NCI-H187 treated with DMSO at 0.1 percent for 48 hours (cell line): ENCODE measurements at places on chromosomes 4 and X.
A peak's percentile ranks its signal among the peaks of the same experiment; 100 is the strongest.

- DNase-seq: no peak
Measured at GRCh38 chr4:173014836-173015235, 153.8 kb upstream of the GALNT7 start.

- DNase-seq: peak; percentile 91
Measured at GRCh38 chr4:41256740-41257256, at the start of gene UCHL1. Gene UCHL1, plus strand, starts transcription at chr4:41256928. Its CDS starts 49 bp downstream, at chr4:41256977.

DNA sequence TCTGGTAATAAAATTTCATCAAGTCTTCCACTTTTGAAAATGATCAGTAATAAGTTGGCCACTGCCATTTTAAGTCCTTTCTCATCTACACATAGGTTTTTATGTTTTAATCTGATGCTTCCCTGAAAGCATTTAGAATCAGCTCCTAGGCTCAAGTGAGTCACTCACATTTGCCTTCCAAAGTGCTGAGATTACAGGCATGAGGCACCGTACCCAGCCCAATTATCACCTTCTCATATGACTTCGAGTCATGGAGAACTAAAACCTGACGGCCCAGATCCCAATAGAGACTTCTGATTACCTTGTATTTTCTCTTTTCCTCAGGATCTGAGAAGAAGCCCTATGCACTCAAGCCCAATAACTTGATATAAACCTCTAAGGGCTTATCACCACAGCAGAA is 140.8 kb downstream of the OPHN1 start:
- DNase-seq: no peak

- no peak for DNase-seq
Measured at GRCh38 chrX:150348365-150348764, 14.8 kb upstream of the MAMLD1 start.

DNA sequence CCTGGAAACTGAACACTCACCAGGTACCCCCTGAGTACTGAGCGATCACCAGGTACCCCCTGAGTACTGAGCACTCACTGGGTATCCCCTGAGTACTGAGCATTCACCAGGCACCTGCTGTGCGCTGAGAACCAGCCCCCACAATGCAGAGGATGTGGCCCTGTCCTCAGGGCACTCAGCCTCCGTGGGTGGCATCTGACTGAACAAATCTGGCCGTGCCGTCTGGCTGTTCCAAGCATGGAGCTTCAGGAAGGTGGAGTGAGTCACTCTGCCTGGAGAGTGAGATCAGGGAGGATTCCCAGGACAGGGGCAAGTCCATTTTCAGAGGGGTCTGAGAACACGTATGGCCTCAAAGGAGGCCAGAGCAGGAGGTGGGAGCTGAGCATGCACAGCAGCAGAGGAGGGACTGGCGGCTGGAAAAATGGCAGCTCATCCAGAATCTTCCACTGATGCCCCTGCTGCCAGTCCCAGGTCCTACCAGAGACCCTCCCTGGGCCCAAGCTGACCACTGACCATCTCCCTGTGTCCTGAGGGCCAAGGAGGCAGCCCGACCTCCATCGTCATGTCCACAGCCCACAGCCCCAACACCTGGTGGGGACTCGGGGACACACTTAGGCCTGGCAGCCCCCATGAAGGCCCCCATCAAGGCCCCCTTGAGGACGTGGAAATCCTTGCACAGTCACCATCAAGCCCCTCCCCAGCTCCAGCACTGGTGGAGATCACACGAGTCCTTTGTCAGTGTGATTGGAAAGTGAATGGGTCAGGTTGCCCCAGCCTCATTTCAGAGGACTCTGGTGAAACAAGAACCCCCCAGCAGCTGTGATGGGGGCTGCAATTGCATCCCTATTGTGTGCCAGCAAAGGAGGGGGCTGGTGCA is 94.1 kb downstream of the HMX1 start:
- DNase-seq: no peak

GRCh38 chr4:108367751-108368150 is 199.0 kb upstream of the LEF1 start:
- no peak for DNase-seq

DNA sequence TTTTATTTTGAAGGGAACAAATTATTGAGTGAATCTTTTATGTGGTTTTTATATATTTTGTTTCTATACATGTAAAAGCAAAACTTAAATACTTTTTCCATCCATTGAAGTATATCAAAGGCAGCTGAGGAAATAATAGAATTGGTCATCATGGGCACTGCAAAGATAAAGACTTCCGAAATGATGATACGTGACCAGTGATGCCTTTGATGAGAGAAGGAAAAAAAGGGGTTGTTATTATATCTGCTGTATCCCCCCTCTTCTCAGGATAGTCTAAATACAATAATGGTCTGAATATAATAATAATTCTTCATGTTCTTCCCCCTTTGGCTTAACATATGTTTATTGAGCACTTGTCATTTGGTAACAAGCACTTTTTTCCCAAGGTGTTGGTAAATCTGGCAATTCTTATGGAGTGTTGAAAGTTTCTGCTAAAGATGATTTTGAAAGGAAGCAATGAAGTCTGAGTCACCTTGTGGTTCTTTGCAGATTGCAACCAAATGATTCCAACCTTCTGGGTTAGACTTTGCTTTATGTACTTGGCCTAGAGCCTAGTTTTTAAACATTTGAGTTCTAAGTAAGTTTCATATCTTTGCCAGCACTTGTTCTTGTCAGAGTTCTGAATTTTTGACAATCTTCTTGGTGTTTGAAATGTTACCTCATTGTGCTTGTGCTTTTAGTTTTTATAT is 60.8 kb downstream of the USP9X start:
- DNase-seq: no peak

DNA sequence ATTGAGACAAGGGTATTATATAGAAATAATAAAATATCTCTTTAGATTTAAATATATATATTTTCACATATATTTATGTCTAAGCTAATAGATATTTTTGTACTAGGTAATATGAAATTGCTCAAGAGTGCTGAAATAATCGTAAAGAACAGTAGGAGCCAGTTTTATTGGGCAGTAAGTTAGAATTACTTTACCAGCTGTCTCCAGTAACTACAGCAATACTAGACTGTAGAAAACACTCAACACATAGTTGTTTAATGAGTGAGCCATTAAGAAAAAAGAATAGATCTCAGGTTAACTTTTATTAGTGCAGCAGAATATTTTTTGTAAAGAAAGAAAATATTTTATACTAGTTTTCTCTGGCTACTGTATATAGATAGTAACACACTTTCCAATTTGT is 715.2 kb downstream of the TRIML1 start:
- no peak for DNase-seq

DNA sequence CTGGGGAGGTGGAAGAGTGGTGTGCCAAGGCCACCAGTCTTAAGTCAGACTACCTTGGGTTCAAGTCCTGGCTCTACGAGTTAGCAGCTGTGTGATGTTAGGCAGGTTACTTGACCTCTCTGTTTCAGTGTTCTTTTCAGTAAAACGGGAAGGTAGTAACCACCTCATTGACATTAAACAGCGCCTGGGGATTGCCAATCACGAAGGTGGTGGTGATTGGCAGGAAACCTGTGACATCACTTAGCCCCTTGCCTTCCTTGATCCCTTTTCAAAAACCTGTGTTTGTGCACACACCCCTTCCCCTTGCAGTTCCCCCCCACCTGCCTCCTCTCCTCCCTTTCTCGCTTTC is 7.6 kb downstream of the KLF3 start:
- no peak for DNase-seq

DNA sequence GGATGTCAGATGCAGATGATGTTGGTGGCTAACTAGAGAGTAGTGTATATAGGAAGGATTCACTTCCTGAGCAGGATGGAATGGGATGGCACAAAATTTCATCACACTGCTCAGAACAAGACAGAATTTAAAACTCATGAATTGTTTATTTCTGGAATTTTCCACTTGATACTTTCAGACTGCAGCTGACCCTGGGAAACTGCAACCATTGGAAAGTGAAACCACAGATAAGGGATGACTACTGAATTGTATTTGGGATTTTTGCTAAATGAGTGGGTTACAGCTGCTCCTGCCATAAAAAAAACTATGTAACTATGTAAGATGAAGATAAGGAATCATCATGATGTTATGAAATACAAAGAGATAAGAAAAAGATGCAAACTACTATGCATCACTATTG is 51.4 kb downstream of the NPY5R start:
- DNase-seq: no peak

- no peak for DNase-seq
Measured at GRCh38 chr4:137345597-137345996, 186.7 kb downstream of the PCDH18 start.

GRCh38 chr4:101993842-101994775 is 203.6 kb downstream of the BANK1 start:
- no peak for DNase-seq

DNA sequence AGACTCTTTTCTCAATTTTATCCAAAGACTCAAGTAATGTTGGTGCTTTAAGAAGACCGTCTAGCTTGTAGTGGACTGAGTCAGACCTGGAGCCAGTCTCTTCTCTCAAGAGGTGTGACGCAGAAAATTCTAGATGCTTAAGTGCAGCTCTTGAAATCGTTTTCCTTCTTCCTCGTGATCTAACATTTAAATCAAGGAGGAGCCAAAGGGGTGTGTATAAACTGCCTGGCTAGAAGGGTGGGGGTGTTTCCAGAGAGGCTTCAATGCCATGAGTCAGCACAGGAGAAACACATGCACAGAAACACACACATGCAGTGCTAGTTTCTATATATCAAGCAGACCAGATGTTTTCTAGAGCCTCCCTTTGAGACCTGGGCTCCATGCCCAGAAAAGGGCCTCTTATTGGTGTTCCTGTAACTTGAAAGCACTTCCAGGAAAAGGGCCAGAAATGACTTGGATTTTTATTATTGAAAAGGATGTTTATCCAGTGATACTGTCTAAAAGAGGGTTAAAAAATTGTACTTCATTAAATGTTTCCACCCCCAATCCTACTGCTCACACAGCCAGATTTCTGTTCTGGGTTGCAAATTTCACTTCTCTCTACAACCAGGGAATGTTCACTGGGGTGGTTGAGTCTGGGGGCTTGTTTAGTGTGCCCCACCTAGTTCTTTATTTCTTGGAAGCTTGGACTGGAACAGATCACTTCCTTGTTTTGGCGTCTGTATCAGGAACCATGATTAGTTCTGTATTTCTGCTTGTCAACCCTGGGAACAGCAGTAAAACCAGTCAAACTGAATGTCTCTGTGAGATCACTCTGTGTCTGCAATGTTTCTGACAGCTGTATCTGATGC is at the start of gene CLIC2:
CLIC2 (minus strand) TSS at position 129 of the 851 bp plus-strand sequence. CDS start 187 bp downstream, outside the sequence.
- no peak for DNase-seq

DNA sequence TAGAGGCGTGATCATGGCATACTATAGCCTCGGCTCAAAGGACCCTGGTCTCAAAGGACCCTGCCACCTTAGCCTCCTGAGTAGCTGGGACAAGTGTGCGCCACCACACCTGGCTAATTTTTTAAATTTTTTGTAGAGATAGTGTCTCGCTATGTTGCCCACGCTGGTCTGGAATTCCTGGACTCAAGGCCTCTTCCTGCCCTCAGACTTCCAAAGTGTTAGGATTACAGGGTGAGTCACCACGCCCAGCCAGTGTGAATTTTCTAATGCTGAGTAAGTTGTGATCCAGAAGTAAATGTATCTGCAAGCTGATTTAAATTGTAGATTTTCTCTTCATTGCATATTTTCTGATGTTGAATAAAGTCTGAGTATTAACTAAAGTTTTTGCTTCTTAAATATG is 2.6 kb upstream of the ZNF674 start:
- no peak for DNase-seq

- no peak for DNase-seq
Measured at GRCh38 chr4:141047228-141047884, 85.9 kb downstream of the RNF150 start.

DNA sequence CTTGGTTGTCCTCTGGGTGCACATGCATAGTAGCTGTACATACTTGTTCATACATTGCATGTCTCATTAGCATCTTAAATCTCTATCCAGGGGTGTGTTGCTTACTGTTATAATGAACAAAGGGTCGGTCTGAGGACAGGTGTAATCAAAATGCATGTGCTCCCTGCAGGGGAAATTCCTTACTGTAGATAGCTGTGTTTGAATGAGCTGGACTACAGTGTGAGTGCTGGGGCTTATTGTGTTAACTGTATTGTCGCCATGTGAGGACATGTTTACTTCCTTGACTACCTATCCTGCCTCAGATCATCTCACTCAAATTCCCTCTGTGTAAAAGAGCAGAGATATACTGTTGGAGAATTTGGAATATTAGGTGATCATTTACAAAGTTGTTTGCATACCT is 98.7 kb downstream of the KLHL34 start:
- DNase-seq: no peak

DNA sequence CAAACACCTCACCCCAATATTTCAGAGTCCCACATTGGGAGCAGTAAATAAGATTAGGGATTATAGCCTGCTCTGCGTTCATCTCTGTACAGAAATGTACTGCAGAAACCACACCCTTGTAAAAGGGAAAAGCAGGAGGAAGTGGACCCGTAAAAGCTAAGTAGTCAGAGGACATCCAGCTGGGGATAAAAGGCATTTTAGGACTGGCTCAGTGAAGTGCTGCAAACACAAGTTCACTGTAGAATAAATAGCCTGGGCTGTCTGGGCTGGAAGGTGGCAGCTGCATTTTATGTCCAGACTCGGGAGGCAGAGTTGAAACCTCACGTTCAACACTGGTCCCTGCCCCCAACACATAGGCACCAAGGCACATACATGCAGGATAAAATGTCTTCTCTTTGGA is 178.7 kb upstream of the FAT1 start:
- no peak for DNase-seq

- no peak for DNase-seq
Measured at GRCh38 chr4:4914965-4915845, 55.7 kb downstream of the MSX1 start.
